ENCODE measurements at places on chromosomes 7 and 10.

- no peak for DNase-seq
These were observed 53.1 kb downstream of the NPTX2 start for GRCh38 chr7:98670186-98670585.

- DNase-seq, result no peak
These were observed 3.8 kb upstream of the STMP1 start for GRCh38 chr7:135658564-135658963.

DNA sequence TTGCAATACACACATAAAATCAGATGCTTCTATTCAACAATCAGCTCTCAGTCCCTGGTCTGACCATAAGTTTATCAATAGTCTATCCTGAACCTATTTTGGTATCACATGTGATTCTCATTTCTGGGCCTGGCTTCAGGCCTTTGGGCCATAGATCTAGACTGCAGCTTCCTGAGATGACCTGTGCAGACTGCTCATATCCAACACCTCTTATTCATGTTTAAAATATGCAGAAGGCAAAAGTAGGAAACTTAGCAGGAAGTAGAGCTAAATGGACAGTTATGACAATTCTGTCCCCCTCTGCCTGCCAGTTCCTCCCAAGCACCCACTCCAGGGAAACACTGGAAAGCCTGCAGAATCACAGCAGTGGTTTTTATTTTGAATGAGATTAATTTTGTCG lies 53.3 kb downstream of the C7orf25 start:
- no peak for DNase-seq

DNA sequence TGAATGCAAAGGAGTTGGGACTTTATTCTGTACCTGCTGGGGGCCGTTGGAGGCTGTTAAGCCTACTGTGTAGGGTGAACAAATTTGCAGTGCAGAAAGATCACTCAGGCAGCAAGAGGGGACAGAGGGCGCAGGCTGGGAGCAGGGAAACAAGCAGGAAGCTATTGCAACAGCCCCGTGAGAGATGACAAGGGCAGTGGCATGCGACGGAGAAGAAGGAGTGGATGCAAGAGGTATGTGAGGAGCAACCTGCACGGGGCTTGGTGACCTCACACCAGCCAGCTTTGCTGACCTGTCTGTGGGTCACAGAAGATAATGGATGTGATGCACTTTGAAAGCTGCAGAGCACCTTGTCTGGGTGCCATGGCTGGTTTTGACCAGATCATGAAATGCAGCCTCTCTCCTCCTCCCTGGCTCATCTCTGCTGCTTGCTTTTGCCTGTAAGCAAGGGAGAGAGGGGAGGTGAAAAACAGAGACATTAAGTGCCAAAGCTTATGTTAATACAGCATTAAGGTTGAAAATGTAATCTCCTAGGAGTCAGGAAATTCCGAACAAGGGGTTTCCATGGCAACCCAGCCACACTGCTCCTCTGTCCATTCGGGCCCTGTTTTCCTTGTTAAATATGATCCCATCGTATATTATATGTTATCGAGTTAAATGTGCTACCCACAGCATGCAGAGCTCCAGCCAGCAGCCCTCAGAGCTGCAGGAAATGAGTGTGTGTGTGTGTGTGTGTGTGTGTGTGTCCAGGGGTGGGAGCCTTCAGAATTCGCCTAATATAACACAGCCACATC lies 314.3 kb upstream of the ZMIZ1 start:
- DNase-seq, result no peak

- no peak for DNase-seq
These were observed 1.3 kb upstream of the GFRA1 start for GRCh38 chr10:116274064-116274904.

DNA sequence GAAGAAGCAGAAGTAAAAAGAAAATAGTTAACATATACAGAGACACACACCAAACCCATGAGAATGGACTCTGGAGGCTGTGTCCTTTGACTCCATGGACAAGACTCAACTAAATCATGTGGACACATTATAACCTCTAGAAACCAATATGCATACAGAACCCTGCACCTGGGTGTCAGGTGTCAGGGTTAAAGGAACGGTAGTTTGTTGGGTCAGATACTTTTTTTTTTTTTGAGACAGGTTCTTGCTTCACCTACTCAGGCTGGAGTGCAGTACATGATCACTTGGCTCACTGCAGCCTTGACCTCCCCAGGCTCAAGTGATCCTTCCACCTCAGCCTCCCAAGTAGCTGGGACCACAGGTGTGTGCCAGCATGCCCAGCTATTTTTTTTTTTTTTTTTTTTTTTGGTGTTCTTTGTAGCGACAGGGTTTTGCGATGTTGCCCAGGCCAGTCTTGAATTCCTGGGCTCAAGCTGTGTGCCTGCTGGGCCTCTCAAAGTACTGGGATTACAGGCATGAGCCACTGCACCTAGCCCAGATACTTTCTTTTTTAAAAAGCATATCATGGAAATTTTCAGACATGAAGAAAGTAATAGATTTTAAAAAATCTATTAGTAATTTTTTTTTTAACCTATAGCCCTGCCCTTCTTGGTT lies 31.3 kb downstream of the GALNT11 start:
- DNase-seq, result no peak
